ENCODE measurements at places on chromosomes 11 and 22.

- no peak for DNase-seq
Measured at GRCh38 chr11:2579315-2580060, 120.3 kb downstream of the KCNQ1OT1 start.

GRCh38 chr22:48233586-48233985 lies 1471.1 kb downstream of the TBC1D22A start:
- no peak for DNase-seq

- DNase-seq: no peak
Measured at GRCh38 chr11:126700768-126701519, 299.6 kb downstream of the KIRREL3 start.

DNA sequence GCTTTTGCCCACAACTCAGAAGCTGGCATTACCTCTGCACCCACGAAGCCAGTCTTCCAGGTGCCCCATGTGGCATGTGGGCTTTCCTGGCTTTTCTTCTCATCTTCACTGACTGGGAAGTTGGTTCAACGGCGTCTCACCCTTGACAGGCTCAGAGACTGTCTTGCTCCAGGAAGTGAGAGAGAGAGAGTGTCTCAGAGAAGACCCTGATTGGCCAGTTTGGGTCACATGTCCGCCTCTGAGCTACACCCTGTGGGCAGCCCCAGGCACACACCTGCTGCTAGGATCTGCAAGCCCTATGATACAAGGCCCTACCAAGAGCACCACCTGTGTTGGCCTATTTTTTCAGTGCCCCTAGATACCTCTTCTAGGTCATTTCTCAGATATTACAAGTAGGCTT lies 39.0 kb downstream of the RTL6 start:
- DNase-seq: no peak

- DNase-seq: peak; percentile 60
Measured at GRCh38 chr11:67006029-67006884, 16.7 kb upstream of the SYT12 start.

- DNase-seq: no peak
Measured at GRCh38 chr22:42145175-42145574, 14.6 kb upstream of the CYP2D6 start.

- no peak for DNase-seq
Measured at GRCh38 chr11:70251659-70252321, 18.7 kb upstream of the PPFIA1 start.

DNA sequence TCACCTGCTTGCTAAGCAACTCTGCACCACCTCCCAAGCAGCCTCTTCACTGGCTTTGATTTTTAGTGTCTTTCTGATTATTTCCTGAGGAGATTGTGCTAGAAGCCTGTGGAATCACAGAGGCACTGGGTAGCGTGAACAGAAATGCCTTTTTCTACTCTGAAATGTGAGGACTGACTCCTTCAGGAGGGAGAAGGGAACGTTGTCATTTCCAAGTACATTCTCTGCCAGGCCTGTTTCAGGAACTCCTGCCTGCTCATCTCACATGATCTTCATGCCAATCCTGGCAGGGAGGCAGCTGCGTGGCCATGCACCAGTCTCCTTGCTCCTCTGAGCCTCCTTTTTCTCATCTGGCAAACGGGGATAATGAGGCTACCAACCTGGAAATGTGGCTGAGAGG lies 49.8 kb upstream of the PRDM11 start:
- DNase-seq: no peak

- DNase-seq: no peak
Measured at GRCh38 chr11:47512701-47513100, 40.2 kb downstream of the CELF1 start.

GRCh38 chr11:34836958-34837856 lies 79.0 kb downstream of the APIP start:
- no peak for DNase-seq

DNA sequence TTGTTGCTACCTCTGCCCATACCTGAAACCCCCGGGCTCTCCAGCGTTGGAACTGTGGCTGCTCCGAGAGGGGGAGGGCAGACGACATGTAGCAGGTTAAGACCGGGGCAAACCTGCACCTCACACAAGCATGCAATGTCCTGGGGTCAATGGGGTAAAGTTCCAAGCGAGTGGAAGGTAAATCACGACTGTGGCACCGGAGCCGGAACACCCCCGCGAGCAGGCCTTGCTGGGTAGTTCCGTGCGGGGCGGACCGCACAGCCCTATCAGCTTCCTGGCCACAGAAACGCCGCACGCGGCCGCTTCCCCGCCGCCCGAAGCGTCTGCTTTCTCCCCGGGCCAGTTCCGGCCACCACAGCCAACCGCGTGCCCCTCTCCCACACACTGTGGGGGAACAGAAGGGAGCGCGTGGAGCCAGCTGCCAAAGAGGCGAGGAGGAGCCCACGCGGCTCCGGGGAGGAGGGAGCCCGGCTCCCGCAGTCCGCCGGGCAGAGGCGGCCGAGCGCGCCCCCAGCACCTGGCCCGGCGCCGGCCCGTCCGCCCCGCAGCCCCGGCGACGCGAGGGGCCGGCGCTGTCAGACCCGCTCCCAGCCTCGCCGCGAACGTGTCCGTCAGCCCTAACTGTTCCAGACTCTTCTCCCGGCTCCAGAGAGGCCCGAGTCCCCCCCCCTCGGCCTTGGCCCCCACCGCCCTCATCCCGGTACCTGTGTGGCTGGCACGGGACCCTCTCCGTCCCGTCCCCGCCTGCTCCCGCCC lies 1.6 kb downstream of the SPTBN2 start:
- no peak for DNase-seq

DNA sequence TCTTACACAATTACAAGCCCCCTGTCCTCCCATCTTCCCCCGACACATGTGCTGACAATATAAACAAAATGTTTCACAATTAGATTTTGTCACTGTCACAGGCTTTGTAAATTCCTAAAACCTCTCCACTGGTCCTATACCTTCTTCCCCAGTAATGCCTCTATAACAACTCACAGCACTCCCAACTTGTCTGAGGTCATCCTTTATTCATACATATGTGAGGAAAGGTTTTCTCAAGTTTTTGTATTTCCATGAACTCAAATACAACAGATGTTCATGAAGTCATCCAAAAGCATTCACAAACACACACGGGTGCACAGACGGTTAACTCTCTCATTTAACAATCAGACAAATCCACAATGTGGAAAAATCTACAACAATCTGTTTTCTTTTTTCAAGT lies 1.9 kb downstream of the OR52H1 start:
- DNase-seq: no peak

- no peak for DNase-seq
Measured at GRCh38 chr11:128927683-128928336, 14.9 kb downstream of the TP53AIP1 start.

DNA sequence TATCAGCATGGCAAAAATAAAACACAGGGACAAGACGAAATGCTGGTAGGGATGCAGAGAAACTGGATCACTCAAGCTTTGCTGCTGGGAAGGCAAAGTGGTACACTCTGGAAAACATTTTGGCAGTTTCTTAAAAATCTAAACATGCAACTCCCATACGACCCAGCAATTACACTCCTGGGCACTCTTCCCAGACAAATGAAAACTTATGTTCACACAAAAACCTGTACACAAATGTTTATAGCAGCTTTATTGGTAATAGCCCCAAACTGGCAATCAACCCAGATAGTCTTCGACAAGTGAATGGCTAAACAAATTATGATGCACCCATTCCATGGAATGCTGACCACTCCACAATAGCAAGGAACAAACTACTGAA lies 35.8 kb upstream of the PRR5 start:
- no peak for DNase-seq

GRCh38 chr22:30036656-30037055 lies 43.6 kb upstream of the HORMAD2 start:
- DNase-seq: peak; percentile 88
